Left hindlimb (tissue), 1 donor: ENCODE measurements at places on chromosomes 4 and X.

DNA sequence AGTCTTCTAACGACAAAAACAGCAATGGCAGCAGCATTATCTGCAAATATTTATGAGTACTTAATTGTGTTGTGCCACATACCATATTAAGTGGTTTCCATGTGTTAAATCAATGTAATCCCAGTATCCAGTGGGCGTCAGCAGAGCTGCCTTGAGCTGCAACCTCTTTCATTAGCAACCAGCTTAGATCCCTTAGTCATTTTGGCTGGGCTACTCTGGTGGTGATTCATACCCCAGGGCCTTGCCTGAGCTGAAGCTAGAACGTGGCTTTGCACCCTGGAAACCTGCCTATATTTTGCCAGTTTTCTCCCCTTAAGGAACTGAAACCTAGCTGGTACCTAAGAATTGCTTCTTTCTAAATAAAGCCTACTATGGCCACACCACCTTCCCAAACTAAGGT, 474.3 kb upstream of the FTHL17 start:
- DNase-seq = no peak

GRCh38 chrX:2609431-2610238, 81.5 kb upstream of the CD99 start:
- no peak for DNase-seq

- no peak for DNase-seq
Measured at GRCh38 chr4:134382478-134383227, 181.1 kb upstream of the PABPC4L start.

GRCh38 chrX:44392767-44393166, 49.3 kb upstream of the EFHC2 start:
- no peak for DNase-seq

GRCh38 chr4:101345596-101346350, 1.6 kb downstream of the PPP3CA start:
- DNase-seq = peak; percentile 89

GRCh38 chrX:18098763-18099162, 121.9 kb downstream of the BEND2 start:
- peak; percentile 43 for DNase-seq

DNA sequence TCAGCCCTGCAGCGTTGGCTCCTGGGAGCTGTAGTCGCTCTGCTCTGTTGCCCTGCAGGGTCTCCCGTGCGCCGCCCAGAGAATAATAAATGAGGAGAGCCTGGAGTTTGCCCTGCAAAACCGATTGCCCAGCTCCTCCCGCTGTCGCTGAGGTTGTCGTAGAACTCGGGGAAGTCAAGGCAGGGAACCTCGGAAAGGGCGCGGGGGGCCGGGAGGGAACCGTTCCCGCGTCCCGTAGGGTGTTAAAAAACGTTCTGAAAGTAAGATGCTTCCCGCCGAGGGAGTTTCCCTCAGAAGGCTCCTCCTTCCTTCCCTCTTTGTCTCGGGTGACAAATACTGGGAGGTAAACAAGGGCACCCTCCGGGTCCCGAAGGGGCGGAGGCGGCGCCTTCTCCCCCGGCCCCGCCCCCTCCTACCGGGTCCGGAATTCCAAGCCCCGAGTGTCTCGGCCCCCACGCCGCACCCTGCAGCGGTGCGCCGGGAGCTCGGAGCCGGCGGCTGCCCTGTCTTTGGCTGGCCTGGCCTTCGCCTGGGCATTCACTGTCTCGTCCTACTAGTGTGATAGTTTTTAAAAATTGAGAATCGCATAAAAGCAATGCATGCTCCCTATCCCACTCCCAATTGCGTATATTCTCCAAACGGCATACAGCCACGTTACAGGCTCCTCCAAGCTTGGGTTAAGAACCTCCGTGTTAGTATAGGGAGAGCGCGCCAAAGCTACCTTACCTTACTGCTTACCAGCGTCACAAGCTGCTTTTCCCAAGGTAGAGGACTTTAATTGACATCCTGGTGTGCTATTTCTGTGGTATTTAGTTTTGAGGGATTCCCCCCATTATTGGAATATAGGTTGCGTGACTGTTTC, 964 bp upstream of the HMGB2 start:
- DNase-seq = peak; percentile 85

GRCh38 chr4:128225148-128225547, 62.5 kb downstream of the PGRMC2 start:
- DNase-seq = no peak

DNA sequence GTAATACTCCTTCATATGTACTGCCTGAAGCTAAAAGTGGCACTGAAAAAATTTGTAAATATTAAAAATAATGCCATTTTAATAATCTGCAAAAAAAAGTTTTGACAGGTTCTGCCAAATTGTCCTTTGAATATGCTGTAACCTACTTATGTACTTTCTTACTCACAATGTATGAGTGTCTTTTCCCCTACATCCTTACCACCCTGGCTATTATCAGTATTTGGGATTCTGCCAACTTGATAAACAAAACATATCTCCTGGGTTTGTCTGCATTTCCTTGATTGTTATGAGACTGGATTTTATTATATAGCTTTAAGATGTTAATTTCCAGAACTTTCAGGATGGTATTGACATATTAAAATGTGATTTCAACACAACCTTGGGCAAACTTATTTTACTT, 187.9 kb downstream of the CHM start:
- no peak for DNase-seq

- DNase-seq = no peak
Measured at GRCh38 chr4:98516441-98517217, 141.8 kb downstream of the TSPAN5 start.

- DNase-seq = no peak
Measured at GRCh38 chr4:47744253-47744652, 93.6 kb downstream of the CORIN start.

DNA sequence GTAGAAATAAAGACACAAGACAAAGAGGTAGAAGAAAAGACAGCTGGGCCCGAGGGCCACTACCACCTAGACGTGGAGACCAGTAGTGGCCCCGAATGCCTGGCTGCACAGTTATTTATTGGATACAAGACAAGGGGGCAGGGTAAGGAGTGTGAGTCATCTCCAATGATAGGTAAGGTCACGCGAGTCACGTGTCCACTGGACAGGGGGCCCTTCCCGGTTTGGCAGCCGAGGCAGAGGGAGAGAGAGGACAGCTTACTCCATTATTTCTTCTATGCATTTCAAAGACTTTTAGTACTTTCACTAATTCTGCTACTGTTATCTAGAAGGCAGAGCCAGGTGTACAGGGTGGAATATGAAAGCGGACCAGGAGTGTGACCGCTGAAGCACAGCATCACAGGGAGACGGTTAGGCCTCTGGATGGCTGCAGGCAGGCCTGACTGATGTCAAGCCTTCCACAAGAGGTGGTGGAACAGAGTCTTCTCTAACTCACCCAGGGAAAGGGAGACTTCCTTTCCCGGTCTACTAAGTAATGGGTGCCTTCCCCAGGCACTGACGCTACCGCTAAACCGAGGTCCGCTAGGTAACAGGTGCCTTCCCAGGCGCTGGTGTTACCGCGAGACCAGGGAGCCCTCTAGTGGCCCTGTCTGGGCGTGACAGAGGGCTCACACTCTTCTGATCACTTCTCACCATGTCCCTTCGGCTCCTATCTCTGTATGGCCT, 44.9 kb downstream of the ZBTB49 start:
- DNase-seq = no peak

GRCh38 chr4:52164116-52164515, 113.0 kb downstream of the SPATA18 start:
- DNase-seq = no peak

DNA sequence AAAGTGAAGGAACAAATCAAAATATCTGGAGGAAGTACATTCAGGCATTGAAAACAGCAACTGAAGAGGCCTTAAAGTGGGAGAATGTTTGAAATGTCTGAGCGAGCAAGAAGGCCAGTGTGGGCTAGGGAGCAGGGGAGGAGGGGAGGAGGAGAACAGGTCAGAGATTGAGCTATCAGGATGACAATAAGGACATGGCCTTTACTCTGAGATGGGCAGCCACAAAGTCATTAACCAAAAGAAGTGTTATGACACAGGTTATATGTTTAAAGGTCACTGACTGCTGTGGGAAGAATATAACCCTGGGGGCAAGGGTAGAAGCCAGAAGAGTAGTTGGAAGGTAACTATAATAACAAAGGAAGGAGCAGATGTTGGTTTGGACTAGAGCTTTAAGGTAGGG, 315.4 kb downstream of the INPP4B start:
- DNase-seq = no peak

DNA sequence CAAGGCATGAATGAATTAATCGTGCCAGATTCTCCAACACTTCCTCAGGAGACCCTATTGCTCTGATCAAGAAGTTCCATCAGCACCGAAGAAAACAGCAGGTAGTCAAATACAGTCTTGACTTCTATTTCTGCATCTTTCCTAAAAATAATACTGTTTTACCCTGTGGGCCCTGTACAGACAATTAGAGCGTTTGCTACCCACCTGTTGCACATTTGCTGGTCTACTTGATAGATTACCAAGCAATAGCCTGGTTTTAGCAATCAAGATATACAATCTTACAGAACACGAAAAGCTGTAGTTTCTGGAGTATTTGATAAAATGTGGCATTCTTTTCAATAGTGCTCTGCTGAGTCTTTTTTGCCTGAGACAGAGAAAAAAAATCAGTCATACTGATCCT, 12.3 kb downstream of the GPR174 start:
- no peak for DNase-seq

DNA sequence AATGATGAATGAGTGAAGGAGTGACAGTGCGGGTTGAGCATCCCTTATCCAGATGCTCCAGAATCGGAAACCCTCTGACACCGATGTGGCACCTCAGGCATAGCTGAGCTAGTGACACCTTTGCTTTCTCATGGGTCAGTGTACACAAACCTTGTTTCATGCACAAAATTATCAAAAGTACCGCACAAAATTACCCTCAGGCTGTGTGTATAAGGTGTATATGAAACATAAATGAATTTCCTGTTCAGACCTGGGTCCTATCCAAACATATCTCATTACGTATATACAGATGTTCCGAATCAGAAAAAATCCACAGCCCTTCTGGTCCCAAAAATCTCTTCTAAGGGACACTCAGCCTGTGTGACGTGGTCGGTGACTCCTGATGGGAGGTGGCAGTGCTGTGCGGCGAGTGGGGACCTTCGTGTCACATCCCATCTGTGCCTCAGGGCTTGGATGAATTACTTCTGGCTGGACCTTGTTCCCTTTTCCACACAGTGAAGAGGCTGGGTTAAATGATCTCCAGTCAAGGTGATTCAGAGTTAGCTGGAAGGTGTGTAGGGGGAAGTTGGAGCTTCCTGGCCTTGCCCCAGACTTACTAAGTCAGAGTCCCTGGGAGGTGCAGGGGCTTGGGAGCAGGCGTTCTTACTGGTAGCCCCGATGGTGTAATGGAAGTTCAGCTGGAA, 18.8 kb downstream of the RGS12 start:
- DNase-seq = peak; percentile 12

DNA sequence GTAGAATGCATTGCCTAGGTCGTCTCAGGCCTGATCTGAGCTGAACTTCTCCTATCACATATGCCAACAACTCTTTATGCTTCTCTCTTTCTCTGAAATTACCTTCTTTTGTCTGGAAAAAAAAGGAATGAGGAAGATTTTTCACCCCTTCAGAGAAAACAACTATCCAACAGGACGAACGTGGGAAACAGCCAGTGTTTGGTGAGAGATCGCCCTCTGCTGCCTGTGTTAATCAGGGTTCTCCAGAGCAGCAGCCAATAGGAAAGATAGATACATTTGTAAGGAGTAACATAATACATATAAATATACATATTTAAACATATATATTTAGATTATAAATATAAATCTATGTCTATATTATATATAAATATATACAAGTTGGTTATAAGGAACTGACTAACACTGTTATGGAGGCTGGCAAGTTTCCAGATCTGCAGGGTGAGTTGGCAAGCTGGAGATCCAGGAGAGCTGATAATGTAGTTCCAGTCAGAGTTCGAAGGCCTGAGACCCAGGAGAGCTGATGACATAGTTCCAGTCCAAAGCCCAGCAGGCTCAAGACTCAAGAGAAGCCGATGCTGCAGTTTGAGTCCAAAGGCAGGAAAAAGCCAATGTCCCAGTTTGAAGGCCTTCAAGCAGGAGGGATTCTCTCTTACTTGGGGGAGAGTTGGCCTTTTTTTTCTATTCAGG, 13.3 kb downstream of the CETN2 start:
- DNase-seq = no peak

- DNase-seq = no peak
Measured at GRCh38 chrX:37716602-37717001, 31.0 kb downstream of the XK start.

GRCh38 chr4:114815760-114816159, 217.2 kb downstream of the UGT8 start:
- no peak for DNase-seq

DNA sequence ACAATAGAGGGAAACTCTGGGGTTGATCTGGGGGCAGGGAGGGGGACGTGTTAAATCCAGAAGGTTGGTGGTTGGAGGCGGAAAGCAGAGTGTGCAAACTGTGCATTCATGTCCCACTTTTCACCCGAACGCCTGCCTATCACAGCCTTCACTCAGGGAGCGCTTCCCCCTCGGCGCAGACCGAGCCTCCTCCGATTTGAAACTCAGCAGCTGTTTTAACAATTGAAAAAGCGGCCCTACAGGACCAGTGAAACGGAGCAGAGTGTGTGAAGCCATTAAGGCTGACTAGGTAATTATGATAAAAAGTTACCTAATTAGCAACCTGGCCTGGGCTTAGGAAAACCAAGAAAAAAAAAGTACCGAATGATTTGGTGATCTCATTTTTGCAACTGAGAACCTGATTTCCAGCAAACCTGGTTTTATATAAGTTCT, 685 bp upstream of the NDNF start:
- DNase-seq = peak; percentile 70

DNA sequence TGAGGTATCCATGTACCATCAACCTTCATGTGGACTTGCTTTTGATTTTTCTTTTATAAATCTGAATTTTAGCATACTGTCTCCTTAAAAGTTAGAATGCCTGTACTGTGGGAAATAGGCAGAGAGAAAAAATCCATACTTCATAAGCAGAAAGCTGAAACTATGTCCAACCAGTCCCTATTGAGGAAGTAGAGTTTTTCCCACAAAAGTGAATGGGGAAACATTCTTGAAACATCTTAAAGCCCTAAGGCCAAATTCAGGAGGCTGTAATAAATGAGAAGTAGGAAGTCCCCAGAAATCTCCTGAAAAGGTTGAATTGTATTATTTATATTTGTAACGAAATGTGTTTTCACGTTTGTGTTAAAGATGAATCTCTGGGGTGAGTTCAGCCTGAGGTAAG, 56.3 kb downstream of the ENOX2 start:
- no peak for DNase-seq

GRCh38 chr4:89298155-89298554, 9.4 kb downstream of the GPRIN3 start:
- DNase-seq = no peak

DNA sequence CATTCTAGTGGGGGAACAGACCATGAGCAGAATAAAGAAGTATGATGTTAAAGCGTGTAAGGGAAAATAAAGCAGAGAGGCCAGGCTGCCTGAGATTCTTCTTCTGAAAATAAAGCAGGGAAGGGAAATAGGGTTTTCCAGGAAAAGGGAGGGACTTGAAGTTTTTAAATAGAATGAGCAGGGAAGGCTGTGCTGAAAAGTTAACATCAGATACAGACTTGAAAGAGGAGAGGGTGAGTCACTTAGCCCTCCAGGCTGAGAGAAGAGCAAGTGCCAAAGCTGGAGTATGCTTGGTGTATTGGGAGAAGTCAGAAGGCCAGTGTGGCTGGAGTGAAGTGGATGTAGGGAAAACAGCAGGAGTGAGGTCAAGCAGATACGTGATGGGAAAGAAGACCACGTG, 10.0 kb upstream of the PLK4 start:
- no peak for DNase-seq

GRCh38 chr4:123166023-123166422, 230.6 kb upstream of the SPRY1 start:
- DNase-seq = no peak

- DNase-seq = no peak
Measured at GRCh38 chr4:186699298-186699697, 24.4 kb downstream of the FAT1 start.

GRCh38 chrX:65480960-65481359, 53.6 kb downstream of the LAS1L start:
- no peak for DNase-seq
